ENCODE measurements at places on chromosomes 1 and 21.
A peak's percentile ranks its signal among the peaks of the same experiment; 100 is the strongest.

DNA sequence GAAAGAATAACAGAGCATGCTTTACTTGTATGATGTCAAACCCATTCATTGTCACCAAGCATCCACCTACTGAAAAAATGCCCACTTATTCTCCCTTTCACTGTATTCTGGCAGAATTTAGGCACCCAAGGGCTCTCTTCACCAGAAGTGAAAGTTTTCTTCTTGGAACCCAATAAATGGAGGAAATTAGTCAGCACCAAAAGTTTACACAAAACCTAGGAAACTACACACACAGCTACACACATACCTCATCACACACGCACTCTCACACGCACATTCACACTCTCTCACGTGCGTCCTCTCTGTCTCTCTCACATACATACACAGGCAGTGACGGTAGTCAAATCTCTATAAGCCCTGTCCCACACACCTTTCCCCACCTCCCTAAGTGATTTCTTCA lies 37.6 kb downstream of the MCOLN2 start:
- DNase-seq: no peak

DNA sequence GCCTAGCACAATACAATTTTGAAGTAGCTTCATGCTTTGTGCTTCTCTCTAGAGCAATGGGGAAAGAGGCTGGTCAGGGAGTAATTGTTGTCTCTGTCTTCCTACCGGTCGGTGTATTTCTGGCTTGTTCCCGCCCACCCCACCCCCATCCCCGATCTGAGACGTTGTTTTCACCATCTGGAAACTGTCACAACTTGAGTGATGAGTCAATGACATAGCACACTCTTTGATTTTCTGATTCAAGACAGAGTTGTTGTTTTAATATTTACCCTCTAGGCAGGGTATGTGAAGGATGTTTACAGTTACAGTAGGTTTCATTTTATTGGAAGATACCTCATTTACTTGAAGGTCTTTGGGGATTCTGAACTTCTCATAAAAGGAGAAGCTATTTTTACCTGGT lies 7.0 kb downstream of the IL12RB2 start:
- DNase-seq: no peak

- DNase-seq: no peak
Observed at GRCh38 chr1:13586001-13586400, 2.4 kb downstream of the PDPN start.

DNA sequence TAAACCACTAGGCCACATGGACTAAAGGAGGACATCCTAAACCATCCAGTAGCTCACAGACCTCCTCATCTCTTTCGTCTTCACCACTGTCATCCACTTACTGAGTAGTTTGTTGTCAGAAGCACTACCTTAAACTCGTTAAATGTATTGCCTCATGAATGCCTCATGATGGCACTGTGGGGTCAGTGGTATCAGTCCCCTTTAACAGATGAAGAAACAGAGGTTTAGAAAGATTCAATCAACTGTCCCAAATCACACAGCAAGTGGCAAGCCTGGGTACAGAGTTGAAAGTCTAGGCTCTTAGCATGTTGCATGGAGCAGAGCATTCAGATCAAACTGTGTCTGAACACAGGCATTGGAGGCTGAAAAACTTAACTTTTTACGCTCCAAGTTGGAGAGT lies 183.6 kb upstream of the KIAA0040 start:
- peak; percentile 73 for DNase-seq

DNA sequence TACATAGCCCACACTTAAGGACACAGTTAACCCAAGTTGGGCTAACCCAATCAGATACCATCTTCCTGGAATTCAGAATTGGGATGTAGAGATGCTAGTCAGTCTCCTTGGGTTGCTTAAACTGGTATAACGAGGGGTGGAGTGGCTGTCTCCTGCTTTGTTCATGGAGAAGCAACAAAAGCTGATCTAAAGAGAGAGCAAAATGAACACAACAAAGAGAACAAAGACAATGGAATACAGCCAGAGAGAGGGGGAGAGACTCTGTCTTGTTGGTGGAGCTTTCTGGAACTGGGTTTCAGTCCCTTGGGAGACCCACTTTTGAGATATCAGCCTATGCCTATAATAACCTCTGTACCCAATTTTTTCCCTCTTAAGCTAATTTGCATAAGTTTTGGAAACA lies 138.1 kb downstream of the ATG4C start:
- DNase-seq: no peak

DNA sequence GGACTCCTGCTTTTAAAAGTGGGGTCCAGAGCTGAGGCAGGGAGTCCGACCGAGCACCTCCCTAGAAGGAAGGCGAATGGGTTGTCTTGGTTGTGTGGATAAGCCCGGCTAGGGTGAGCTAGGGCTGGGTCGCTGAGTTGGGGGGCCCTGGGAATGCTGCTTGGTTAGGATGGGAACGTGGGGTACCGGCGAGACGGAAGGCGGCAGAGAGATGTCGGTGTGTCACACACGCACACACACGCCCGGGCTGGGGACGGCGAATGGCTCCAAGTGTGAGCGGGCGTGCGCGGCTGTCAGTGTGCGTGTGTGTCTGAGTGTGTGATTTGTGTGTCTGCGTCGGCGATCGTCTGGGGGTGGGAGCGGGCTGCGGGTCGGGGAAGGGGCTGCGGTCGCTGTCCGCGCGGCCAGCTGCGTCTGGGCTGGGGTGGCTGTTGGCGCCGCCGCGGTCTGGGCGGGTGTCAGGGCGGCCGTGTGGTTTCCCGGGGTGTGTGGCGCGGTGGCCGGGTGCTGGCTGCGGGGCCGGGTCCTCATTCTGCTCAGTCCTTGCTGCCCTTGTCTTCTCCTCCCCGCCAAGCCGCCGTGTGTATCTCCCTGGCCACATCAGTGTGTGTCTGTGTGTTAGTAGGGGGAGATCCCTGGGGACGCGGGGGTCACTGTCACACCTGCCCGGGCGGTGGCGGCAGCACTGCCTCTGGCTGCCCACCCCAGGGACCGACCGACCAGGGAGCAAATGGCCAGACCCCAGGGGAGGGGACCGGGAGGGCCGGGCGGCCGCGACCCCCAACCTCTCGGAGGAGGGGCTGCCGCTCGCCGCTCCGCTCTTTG lies 1.1 kb downstream of the EFNA3 start:
- no peak for DNase-seq

- DNase-seq: no peak
Observed at GRCh38 chr1:52706941-52707926, 9.1 kb upstream of the COA7 start.

GRCh38 chr1:242723044-242723716 lies 198.7 kb upstream of the PLD5 start:
- DNase-seq: no peak

- no peak for DNase-seq
Observed at GRCh38 chr1:10803971-10804820, 7.8 kb upstream of the CASZ1 start.

DNA sequence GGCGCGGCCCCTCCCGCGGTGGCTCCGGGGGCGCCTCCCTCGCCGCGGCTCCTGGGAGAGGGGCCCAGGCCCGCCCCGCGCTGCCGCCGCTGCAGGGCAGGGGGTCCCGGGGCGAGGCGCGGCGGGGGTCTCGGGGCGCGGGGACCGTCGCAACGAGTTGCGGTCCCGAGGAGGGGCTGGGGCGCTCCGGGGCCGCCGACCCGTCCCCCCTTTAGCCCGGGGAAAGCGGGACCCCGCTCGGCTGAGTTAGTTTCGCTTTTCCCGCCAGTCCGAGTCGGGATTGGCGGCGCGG lies 493 bp downstream of the SPSB1 start:
- no peak for DNase-seq

DNA sequence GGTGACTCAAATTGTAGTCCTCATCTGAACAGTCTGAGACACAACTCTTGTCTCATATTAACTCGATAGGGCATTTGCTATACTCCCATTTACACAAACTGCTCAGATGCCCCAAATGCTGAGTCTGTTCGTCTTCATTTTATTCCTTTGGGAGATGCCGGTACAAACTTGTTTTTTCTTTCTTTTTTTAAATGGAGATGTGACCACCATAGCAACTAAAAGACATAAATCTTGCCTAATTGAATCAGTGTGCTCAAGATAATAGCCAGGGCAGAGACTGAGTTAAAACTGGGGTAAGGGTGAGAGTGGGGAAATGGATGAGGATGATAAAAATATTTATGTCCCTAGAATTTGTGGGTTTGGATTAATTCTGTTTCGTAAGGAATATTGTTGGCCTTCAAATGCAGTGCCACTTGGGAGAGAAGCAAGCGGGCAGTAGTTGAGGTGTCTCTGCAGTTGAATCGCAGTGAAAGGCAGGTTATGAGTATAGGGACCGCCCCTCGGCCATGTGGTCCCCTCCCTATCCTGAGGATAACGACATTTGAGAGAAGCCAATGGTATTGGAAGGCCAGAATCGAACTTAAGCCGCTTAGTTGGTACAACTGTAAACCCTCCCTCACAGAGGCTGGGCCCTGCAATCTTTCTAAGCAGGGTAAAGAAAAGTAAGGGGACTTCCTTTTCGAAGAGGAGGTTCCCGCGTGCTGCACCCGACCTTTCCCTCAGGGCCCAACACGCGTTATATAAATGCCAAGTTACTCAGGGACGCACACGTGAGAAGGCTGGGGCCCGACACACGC lies 859 bp upstream of the LRRC8B start:
- DNase-seq: peak; percentile 9

DNA sequence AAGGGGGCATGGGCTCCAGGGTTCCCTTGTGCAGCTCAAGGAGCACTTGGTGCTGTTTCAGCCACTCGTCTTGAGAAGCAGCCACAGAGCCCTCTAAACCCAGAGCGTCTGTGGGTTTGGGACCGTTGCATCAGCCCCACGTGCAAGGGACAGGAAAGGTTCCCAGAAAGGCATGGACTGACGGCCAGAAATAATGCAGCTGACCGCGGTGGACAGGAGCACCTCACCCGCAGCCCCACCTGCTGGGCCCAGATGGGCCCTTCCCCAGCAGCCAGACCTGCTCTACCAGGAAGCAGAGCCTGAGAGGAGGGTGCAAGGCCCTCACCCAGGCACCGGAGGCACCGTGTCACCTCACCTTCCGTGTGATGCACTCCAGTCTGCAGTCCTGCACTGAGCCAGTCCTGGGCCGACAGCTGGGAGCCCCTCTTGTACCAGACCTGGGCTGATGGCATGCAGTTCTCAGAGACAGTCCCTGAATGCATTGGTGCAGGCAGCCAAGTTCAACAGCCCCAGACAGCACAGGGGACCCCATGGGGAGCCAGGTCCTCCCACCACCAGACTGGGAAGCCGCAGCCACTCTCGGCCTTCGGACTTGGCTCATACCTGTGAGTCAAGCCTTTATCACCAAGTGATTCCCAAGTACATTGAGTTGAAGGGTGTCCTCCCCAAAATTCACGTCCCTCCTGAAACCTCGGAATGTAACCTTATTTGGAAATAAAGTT lies 4.8 kb upstream of the TFF3 start:
- DNase-seq: no peak

DNA sequence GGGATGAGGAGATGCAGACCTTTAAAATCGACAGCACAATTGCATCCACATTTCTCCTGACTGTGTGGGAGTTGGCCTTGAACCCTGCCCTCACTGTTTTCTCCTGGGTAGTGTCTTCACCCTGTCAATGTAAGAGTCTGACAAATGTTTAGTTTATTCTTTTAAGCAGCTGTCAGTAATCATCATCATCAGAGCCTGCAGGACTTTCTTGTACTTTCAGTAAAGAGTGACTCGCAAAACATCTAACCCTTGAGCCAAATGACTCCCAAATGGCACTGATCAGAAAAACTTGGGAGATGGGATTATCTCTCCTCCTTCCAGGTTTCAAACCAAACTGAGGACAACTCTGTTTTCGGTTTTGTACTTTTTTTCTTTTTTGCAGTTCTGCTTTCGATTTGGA lies 460.2 kb downstream of the KIF26B start:
- DNase-seq: no peak

DNA sequence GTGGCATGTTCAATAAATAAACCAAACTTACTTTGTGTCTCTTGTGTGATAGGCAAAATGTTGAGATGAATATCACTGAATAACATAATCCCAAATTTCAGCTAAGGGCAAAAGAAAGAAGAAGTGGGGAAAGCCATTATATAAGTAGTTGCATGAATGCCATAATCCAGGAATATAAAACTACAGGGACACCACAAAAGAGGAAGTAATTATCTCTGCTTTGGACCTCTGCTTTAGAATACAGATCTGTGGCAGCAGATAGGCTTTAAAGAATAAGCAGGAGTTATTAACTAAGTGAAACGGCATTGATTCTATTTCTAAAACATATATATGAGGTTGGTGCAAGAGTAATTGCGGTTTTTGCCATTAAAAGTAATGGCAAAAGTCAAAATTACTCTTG lies 288.5 kb upstream of the SNX7 start:
- DNase-seq: no peak

DNA sequence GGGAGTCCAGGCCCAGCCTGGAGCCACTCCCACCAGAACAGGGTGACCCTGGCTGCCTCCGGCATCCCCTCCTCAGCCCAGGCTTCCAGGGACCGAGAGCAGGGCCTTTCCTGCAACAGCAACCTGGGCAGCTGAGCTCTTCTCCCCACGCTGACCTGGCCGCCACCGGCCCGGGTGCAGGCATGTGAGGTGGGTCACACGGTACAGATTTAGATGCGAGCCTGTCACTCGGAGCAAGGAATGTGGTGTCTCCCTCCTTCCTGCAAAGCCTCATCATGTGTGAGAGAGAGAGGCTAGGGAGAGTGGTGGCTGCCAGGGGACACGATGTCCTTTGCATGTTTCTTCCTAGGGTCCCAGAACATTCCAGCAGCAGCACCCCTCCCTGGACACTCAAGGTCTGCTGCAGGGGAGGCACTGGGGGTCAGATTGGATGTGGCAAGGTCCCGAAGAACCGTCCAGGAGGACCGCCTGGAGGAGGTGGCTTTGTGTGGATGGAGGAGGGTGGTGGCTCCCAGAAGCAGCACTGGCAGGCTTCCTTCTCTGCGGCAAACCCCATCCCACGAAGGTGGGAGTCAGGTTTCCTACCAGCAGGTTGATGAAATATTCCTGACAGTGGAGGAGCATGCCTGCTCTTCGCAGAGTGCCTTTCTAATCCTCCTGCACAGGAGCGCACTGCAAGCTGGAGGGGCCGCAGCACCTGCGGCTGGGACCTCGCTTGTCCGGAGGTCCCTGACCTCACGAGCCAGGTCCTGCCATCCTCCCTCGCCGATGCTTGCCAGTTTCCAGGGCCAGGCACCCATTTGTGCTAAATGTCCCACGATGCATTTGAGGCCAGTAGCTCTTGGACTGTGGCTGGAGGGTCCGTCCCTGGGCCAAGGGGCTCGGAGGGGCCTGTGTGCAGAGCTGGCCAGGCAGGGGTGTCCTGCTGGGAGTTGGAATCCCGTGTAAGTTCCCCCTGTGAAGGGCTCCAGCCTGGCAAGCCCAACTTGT lies 68.4 kb downstream of the PRDM16 start:
- DNase-seq: no peak

DNA sequence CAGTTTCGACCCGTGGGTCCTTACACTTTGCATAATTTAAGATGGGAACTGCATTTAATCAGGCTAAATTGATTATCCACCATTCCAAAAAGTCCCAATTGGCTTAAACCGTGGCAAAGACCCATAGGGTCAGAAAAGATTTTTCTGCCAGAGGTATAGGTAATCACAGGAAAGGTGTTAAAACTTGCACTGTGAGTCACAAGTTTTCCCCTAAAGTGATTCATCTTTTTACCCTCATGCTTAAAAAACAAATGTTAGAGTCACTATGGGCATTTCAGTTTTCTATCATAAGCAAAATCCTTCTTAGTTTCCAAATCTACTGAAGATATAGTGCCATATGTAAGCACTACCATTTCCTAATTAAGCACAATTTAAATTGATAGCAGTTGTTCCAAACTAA lies 1079.8 kb downstream of the ADGRL2 start:
- DNase-seq: no peak
